NCI-H1417 treated with DMSO at 0.1 percent for 48 hours (cell line): ENCODE measurements at places on chromosomes 1 and 21.

DNA sequence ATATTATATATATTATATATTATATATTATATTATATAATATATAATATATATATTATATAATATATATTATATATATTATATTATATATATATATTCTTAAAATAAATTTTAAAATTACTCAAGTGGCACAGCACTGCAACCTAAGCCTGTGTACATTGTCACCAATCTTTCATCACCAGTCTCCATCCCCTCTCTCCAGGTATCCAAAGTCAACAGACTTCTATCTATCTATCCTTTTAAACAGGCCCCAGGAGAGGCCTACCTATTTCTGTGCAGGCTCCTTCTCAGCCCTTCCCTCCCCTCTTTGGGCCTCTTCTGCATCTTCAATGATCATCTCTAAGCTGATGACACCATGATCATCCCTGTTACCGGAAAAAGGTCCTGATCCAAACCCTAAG lies 111.7 kb downstream of the RHOU start:
- DNase-seq: no peak

DNA sequence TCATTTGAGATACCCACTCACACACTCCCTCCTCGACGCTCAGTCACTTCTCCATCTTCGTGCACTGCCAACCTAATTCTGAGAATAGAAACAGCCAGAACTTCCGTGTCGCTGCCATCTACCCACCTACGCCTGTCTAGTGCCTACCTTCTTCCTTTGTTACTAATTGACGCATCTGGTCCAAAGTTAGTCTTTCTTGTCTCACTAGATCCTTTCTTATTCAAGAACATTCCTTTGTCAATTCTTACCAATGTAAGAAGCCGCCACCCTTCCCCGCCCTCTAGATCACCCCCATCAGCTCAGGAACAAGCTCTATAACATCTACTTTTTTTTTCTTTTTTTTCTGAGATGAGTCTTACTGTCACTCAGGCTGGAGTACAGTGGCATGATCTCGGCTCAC lies 3.7 kb downstream of the PADI6 start:
- no peak for DNase-seq

GRCh38 chr1:201074018-201074417 lies 38.2 kb downstream of the CACNA1S start:
- DNase-seq: no peak

DNA sequence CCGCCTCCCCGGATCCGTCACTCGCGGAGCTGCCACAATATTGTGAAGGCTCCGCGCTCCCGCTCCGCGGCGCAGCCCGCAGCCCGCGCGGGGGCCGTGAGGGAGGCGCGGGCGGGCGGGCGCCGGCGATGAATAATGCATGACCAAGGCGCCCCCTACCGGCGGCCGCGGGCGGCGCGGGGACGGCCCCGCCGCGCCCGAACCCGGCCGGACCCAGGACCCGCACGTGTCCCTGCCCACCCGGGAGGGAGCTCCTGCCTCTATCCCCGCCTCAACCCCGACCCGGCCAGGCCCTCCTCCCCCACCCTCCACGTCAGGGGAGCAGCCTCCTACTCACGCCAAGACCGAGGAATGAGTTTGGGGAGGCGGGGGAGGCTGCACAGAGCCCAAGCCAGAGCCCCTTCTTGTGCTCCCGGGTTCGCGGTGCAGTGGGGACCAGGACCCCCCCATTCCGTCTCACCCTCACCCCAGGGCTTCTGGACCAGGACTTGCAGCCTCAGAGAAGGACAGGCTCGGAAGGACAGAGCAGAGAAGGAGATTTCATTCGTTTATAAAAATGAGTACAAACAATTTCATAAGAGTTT lies 70.8 kb upstream of the CASZ1 start:
- no peak for DNase-seq

DNA sequence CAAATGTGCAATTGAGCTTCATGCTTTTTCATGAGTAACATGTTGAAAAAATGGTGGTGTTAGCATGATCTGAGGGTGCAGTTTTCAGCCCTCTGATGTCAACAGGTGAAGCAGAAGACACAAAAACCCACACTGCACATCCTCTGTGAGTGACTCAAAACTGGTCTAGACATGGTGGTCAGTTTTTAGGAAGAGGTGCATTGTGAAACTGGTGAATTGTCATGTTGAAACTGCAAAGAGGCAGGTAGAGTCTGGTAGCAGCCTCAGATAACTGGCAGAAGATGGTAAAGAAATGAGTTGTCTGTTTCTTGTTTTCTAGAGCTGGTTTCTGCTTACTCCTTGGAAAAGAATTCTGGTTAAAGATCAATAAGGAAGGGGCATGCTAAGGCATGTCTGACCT lies 97.3 kb upstream of the HMCN1 start:
- no peak for DNase-seq

DNA sequence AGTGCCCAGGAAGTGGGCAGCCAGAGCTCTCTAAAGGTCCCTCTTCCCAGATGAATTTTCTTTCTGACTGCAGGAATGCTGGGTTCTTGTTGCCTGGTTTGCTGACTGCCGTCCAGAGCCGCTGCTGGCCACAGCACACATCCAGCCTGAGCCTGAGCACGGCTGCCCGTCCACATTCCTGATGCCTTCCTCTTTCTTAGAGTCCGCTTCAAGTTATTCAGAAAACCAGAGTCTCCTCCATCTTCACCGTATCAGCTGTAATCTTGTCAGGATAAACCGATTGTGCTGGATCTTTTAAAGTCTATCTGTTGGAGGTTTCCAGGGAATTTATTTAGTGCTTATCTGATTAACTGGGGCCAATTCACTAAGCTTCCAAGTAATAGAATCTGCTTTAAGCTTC lies 84.8 kb upstream of the BCAR3 start:
- no peak for DNase-seq

DNA sequence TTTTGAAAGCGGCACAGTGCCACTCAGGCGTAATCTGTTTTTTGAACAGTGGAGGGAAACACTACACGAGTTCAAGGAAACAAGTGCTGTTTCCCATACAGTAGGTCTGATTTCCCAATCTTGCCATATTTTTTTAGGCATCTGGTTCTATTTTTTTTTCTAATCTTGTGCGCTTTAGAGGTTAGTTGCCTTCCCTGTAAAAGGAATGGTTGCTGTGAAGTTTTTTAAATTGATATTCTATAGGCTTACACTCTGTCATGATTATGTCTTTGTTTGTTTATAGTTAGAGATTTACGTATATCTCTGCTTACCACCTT lies 1.2 kb downstream of the NASP start:
- DNase-seq: no peak

DNA sequence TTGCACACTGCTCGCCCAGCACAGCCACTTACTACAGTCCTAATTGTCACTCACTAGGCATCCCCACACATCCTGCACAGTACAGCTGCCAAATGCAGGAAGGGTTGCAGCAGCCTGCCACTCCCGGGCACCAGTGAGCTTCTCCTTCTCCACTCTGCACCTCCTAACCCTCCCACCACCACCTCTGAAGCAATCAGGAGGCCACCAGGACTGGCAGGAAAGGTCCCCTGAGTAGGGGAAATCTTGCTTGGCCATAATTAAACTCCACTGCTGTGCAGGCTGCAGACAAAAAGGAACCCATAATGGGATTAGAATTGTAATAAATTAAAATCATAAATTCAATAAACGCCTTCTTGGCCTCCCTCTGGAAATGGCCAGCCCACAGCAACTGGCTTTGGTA lies 31.8 kb downstream of the FBXO2 start:
- DNase-seq: no peak

- DNase-seq: no peak
Observed at GRCh38 chr1:41777695-41778094, 141.0 kb downstream of the HIVEP3 start.

GRCh38 chr1:209899948-209900347 lies 38.1 kb upstream of the SYT14 start:
- DNase-seq: no peak

DNA sequence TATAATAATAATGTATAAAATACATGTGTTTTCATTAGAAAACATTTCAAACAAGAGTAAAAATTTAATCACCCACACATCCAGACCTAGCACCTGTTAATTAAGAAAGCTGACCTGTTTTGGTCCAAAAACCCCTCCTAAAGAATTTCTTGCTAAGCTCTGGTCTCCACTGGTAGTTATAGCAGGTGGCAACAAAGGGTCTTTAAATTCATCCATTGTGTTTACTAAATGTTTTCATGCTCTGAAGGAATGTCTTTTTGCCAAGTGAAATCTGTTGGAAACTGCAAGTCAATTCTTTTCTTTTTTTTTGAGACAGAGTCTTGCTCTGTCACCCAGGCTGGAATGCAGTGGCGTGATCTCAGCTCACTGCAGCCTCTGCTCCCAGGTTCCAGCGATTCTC lies 141.1 kb downstream of the ESRRG start:
- DNase-seq: no peak

- no peak for DNase-seq
Observed at GRCh38 chr1:29639741-29640427, 403.6 kb downstream of the PTPRU start.

GRCh38 chr1:30444850-30445249 lies 278.5 kb downstream of the MATN1 start:
- DNase-seq: no peak

DNA sequence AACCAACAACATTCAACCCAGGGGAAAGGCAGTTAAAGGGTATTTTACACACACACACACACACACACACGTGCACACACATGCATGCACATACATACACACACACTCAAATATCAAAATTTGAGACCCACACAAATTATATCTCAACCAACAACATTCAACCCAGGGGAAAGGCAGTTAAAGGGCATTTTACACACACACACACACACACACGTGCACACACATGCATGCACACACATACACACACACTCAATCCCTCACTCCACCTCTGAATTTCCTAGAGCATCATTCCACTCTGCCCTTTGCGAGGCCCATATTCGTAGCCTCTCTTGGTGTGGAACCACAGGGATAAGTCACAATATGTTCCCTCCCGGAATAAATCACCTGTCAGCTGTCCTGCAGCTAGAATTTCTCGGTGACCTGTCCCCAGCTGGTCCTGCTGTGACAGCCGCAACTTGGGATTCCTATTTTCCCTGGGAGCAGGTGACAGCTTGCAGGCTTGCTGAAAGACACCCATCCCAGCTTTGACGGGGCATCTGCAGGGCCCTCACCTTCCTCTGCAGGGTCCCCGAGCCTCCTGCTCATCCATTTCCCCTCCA lies 122.7 kb downstream of the PSMG1 start:
- no peak for DNase-seq

DNA sequence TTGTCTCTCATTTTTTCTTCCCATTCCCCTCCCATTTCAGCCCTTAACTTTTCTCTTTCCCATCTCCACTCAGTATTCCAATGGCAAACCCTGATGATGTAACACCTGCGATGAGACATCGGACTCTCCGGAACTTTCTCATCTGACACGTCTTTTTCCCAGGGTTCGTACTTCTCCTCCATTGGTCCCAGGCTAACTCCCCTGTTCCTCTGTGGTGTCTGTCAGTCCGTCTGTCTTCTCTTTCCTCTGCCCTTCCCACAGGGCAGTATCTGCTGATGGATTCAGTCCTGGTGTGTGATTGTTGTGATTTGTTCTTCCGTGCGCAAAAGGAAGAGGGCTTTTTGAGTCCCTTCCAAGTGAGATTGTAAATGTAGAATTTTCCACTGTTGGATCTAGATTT lies 27.7 kb downstream of the VANGL2 start:
- no peak for DNase-seq

- no peak for DNase-seq
Observed at GRCh38 chr1:6545276-6546112, 8.8 kb downstream of the NOL9 start.

DNA sequence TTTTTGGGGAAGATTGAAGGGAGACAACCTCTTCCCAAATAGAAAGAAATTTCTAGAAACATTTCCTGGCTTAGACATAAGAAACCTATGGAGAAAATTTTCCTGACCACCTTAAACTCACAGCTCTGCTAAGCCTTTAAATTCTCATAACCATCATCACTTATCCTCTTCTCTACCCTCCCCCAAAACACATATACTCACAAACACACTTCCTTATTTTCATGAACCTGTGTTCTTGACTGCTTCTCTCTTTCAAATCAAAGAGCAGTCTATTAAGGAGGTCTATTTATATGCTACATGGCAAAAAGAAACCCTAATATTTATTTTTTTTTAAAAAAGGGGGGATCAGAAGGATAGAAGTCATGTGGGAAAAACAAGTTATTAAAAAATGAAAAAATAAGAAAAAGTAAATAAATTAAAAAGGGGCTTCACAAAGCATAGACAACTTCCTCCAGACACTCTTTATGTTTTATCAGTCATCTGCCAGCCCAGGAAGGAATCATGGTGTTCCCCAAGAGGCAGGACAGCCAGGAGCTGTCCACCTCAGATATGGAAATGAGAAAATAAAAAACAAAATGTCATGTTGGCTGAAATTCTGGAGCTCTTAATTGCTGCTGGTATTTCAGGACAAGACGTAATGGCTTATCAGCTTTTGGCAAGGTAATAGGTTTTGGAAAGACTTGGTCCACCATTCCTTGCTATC lies 12.8 kb upstream of the RGS2 start:
- DNase-seq: no peak

- no peak for DNase-seq
Observed at GRCh38 chr1:183898001-183898396, 93.1 kb downstream of the RGL1 start.

DNA sequence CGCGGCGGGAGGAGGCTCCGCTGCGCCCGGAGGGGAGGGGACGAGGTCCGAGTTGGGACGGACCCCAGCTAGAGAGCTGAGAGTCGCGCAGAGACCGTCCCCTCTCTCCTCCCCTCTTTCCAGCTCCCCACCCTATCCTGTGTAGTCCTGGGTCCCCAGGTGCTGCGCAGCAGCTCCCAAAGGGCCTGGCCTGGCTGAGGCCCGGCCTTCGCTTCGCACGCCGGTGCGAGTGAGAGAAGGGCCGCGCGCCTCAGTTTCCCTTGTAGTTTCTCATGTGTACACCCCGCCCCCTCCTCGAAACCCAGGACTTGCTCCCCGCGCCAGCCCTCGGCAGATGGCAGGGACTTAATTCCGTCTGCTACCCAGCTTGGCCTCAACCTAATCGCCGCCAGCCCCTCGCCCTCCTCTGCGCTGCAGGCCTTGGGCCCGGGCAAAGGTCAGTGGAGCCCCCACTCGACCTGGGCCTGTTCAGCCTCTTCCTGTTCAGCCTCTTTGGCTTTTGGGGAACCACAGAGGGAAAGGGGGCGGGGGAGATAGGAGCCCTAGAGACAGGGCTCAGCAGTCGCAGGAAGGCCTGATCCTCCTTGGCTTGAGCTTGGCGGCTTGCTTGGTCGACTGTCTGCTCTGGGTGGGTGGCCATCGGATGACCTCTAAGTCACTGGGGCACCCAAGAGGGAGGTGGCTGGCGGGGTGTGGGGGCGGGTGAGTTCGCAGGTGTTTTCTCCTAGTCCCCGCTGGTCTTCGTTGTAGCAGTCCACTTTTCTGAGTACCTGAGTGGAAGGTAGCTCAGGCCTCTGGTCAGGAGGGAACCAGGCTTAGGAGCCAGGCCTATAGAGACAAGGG lies 1.0 kb downstream of the ZNF687 start:
- DNase-seq: no peak

GRCh38 chr1:201692555-201693394 lies 136.2 kb upstream of the IPO9 start:
- DNase-seq: no peak
